ENCODE measurements at places on chromosomes 1 and 21.

DNA sequence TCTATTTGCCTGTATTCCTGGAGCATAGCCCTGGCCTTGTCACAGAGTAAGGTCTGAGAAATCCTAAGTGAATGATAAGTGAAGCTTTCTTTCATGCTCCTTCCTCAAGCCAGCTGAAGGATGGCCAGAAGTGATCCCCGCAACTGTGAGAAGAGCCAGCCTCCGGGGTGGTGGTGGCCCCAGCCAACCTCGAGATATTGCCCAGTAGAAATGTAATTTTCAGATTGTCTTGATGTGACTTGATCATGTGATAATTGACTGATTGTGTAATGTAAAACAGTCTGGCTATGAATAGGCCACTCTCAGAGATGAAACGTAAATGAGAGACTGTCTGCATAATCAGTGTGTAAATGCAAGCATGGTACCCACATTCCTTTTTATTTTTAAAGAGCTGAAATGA, 242.4 kb upstream of the CAMK1G start:
- no peak for DNase-seq

DNA sequence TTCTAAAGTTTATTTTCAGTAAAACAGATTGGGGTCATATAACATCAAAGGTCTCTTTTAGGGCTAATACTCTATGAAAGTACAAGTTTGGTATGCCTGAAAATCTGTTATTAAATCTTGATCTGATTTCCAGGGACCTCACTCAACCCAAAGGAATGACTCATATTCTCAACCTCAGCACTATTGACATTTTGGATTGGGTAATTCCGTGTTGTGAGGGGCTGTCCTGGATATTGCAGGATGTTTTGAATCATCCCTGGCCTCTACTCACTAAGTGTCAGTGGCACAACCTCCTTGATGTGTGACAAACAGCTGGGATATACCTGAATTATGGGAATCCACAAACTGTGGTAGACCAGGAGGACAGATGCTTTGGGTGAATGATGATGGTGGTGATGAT, 51.5 kb upstream of the CYP2J2 start:
- DNase-seq = no peak

GRCh38 chr1:165073185-165074007, 283.1 kb downstream of the LMX1A start:
- DNase-seq = no peak

GRCh38 chr1:8693107-8693506, 124.3 kb downstream of the RERE start:
- DNase-seq = no peak

- no peak for DNase-seq
Measured at GRCh38 chr21:38269576-38269936, 12.8 kb downstream of the KCNJ15 start.

DNA sequence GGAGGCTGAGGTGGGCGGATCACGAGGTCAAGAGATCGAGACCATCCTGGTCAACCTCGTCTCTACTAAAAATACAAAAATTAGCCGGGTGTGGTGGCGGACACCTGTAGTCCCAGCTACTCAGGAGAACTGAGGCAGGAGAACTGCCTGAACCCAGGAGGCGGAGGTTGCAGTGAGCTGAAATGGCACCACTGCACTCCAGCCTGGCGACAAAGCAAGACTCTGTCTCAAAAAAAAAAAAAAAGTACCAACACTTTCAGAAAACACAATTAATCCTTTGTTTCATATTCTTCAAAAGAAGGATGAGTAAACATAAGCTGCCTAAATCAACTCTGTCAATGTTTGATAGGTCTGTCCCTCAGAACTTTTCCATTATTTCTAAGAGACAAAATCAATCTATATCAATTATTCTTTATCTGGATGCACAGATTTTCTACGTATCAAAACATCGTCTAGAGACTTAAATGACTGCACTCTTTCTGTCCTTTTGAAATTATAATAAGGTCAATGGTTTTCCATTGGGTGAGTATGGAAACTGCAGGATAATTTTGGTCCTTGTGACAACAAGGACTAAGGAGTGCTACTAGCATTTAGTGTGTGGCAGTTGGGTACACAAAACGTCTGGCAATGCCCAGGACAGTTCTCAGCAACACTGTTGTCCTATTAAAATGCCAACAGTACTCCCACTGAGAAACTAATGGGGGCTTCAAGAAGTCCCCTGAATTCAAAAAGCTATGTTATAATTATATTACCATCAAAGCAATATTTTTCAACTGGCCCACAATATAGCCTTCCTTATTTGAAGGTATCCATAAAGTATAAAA, 40.7 kb downstream of the LPGAT1 start:
- no peak for DNase-seq

DNA sequence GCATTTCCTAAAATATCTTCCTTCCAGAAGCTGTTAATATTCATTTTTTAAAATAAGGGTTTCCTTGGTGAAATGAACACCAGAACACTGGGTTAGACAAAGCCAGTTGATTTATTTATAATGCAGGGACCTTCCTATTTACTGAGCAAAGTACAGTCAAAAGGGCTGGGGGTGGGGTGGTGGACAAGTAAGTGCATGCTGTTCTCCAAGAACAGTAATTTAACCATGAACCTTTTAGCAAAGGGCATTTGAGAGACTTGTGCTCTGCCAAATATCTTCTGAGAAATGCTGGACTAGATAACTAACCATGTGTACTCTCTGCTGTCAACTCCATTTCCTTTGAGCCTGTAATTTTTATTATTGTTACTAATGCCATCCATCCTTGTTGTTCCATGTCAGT, 100.2 kb downstream of the OMA1 start:
- DNase-seq = no peak

DNA sequence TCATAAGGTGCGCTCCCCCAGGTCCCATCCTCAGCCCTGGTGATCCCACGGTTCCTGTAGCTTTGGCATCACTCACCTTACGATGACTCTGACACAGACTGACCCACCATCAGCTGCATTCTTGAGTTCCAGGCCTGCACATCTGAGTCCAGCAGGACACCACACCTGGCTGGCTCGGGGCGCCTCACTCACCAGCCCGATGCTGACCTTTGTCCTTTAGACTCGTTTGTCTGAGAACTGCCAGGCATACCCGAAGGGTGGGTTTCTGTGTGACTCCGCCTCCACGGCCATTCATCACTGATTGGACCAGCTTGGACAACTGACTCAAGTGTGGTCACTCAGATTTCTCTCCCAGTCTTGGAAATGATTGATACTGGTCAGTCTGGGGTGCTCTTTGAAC, 129.4 kb upstream of the CSF3R start:
- no peak for DNase-seq

- no peak for DNase-seq
Measured at GRCh38 chr1:100360790-100361510, 8.6 kb downstream of the CDC14A start.

- DNase-seq = no peak
Measured at GRCh38 chr1:110035236-110035752, 870 bp downstream of the STRIP1 start.

DNA sequence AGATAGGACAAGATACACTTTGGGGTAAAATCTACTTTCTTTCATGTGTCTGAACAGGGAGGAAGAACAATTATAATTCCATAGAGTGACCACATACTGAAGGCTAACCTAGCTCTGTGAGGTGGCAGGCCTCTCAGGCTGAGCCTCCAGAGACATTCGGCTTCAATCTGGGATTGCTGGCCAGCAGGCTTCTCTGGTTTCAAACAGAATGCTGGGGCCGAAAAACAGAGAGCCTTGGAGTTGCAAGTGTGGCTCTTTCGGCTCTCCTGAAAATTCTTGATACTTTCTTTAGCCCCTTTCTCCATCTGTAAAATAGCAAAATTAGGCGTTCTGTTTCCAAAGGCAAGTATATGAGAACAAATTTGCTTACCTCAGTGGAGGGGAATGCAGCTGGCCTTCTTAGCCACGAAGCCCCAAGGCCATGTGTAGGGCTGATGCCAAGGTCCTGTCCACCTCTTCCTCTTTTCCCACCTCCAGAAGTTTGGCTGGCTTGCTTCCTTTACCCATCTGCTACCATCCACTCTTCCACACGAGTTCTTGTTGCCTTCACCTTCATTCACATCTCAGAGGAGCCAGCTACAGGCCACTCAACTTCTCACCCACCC, 30.0 kb upstream of the UBE2U start:
- no peak for DNase-seq

DNA sequence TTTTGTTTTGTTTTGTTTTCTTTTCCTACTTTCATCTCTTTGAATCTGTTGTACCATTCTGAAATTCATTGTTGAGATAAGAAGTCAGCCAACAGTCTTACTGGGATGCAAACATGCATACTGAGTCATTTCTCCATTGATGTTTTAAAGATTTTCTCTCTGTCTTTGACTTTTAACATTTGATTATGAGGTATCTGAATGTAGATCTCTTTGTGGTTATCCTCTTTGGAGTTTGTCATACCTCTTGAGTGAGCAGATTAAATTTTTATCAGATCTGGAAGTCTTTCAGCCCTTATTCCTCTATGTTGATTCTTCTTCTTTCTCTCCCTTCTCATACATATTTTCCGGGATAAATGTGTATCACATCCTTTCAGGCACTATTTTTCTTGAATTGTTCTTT, 406.9 kb upstream of the NCAM2 start:
- DNase-seq = no peak

- no peak for DNase-seq
Measured at GRCh38 chr1:109541102-109541501, 1.4 kb downstream of the GPR61 start.

GRCh38 chr21:44370027-44370735, 16.8 kb downstream of the TRPM2 start:
- DNase-seq = no peak

GRCh38 chr1:47782414-47783166, 214.6 kb downstream of the TRABD2B start:
- DNase-seq = no peak

- no peak for DNase-seq
Measured at GRCh38 chr1:236063919-236064673, 794 bp downstream of the NID1 start.

GRCh38 chr1:211735208-211736170, 60.1 kb upstream of the NEK2 start:
- no peak for DNase-seq

DNA sequence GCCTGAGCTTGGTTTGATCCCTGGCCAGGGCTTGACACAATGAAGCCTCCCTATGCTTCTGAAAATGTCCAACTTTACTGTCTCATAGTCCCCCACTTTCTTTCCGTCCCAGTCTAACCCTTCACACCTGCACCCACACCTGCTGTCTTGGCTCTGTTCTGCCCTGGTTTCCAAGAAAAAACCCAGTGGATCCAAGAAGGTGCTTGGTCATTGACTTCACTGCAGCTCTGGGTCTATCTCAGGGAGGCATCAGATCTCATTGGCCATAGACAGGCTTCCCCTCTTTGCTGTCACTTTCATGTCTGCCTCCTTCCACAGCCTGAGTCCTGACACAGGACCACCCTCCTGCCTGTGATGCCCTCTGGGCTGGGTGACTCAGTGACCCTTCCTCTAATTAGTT, 37.8 kb upstream of the ETV3 start:
- DNase-seq = no peak

GRCh38 chr1:109368464-109368863, 29.3 kb downstream of the SORT1 start:
- DNase-seq = no peak

GRCh38 chr1:105544475-105544874, 1512.0 kb upstream of the PRMT6 start:
- DNase-seq = no peak

- DNase-seq = no peak
Measured at GRCh38 chr1:198655459-198656121, 16.8 kb downstream of the PTPRC start.

DNA sequence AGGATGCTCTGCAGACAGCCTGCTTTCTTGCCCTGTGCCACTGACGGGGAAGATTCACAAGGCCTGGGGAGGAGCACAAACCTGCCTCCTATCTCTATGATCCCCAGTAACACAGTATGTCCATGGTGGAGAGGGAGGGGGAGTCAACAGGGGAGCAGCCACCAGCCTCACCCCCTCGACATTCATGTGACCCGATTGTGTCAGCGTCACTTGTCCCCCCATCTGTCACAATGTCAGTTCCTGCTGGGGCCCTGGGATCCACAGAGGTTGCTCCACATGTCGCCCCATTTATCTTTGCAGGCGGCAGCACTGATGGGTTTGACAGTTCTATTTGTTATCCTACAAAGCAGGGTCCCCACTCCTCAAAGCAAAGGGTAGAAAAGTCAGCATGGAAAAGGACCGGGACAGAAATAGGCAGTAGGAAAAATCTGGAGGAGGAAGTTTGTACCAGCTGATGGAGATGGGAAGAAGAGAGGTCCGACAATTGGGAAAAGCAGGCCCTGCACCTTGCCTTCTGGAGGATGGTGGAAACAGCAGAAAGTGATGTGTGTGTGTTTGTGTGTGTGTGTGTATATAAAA, 130.9 kb downstream of the SEC16B start:
- DNase-seq = no peak

DNA sequence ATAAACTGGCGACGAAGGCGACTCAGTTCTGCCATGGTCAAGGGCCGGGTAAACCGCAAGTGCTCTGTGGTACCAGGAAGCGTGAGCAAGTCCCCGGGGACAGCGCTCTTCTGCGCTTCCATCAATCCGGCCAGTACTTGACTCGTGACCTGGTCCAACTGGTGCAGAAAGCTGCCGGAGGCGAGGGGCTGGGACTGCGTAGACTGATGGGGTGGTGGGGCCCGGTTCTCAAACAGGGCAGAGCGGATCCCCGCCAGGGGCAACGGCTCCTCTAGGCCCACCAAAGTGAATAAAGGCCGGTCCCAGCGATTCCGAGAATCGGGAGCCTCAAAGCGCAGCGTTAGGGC, 852 bp downstream of the KTI12 start:
- DNase-seq = no peak

- no peak for DNase-seq
Measured at GRCh38 chr21:26539566-26539965, 33.5 kb downstream of the CYYR1 start.

DNA sequence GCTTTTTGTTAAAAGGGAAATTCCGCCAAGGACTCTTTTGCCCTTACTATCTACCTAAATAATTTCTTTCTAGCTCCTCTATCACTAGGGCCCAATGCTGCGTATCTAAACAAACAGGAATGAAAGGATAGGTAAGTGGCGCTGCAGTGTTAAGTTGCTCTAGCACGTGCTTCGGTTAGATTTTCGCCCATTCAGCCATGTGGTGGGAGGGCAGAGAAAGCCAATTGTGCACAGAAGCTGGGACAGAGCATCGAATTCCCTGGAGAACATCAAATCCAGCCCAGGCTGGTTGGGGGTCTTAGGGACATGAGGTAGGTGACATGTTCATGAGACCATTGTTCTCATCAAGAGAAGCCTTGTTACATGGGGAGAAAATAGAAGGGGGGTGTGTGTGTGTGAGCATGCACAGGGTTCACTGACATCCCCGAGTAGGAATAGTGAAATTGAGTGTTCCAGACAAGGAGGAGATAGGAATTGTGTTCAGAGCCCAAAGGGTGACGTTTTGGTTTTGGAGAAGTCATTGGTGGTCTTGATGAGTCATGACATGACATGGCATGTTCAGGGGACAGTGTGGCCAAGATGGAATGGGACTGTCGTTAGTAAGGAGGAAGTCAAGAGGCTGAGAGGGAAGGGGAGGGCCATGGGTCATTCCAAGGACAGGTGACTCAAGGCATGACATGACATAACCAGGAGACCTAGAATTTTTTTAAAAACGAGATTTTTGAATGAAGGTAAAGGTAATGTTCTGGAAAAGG, 107.1 kb downstream of the TLR5 start:
- DNase-seq = no peak

GRCh38 chr1:210647406-210648333, 319.0 kb downstream of the HHAT start:
- no peak for DNase-seq

- DNase-seq = no peak
Measured at GRCh38 chr1:8892026-8892425, 13.5 kb upstream of the ENO1 start.
